ENCODE measurements at places on chromosomes 1 and 21.

GRCh38 chr1:192524223-192524622, 51.4 kb upstream of the RGS1 start:
- no peak for DNase-seq

GRCh38 chr21:21064353-21064752, 66.1 kb downstream of the NCAM2 start:
- DNase-seq, result no peak

DNA sequence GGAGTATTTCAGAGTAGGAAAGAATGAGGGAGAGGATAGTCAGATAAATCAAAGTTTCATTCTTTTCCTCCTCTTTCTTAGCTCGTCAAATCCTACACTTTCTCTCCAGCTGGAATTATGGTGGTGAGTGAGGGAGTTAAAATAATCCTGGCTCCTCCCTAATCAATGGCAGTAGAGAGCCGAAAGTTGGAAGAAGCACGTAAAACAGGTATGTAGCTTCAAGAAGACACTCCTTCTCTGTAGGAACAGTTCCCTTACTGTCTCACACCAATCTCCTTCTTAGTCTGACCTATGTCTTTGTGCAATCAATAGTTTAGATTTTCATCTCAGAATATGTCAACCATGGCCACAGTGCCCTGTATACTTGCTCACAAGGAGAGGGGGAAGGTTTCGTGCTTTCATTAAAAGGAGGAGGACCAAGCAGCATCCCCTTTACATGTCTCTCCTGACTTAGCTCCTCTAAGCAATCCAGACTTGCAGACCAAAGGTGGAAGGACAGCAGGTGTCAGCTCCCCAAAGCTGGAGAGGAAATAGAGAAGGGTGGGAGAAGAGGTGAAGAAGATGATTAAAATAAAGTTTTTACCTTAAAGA, 878 bp downstream of the MINDY1 start:
- DNase-seq, result no peak

GRCh38 chr1:32390904-32391870, 3.1 kb downstream of the BSDC1 start:
- no peak for DNase-seq
